ENCODE measurements at places on chromosomes 5 and 9.

DNA sequence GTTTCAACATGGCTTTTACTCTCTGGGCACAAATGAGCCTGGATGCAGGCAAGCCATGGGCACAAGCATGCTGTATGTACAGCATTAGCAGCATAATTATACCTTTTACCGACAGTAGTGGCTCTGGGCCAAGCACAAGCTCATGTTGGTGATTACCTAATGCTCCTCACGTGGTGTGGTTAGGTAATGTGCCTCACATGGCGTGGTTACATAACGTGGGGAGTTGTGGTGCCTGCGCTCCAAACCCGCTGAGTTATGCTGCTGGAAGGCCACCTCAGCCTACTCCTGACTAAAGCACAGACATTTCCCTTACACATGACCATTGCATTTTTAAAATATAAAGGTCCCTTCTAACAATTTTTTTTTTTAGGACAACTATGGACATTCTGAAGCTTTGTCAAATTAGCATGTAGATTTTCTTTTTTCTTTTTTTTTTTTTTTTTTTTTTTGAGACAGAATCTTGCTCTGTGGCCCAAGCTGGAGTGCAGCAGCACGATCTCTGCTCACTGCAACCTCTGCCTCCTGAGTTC lies 794.0 kb downstream of the EFNA5 start:
- no peak for DNase-seq

DNA sequence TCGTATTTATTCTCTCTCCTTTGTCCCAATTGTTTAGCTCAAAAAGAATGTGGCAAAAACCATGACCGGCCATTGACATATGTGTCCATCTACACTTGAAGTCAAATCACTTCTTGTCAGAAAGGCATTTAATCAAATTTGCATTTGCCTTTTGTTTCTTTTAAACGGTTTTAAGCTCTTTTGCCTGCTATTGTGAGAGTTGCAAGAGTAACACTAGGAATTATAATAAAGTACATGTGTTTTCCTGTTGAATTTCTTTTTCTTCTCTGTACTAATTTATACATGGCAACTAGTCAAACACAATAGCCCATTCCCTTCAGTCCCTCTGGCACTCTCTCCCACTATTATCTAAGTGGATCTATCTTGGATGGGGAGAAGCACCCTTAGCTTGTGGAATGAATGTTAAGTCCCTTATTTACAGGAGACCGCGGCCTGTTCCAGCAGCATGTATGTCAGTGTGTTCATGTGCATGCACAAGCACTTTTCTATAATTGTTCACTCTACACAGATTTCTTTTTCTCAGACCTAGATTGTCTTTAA lies 3.2 kb downstream of the ADAMTSL1 start:
- no peak for DNase-seq

DNA sequence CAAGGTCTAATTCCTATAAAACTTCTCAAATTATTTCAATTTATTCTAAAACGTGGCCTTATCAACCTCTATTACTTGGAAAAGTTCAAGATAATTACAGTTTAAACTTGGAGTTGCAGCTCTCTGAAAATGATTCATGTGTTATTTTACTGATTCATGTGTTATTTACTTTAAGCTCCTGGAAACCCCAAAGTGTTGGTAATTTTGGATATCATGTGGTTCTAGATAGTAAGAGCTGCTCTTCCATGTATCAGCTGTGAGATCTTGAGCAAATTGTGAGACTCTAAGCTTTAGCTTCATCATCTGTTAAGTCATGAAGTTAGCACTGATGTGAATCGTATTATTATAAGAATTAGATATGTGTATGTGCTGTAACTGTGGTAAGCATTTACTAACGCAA lies 749.2 kb downstream of the TLE4 start:
- DNase-seq = peak; percentile 10

DNA sequence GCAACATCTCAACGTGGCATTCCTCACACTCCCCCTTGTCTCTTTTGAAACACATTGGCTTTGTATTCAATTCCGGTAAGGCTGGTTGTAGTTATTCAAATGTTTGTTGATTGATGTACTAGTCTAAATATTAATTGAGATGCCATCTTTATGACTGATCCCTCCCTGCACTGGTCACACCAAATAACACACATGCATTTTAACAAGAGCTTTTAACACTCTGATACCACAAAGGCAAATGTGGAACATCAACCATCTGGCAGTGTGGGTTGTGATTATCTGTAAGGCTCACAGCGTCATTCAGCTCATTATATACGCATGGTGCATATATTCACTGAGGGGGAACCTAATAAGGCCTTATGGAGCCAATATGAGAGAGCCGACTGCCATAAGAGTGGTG lies 305.0 kb downstream of the TENT4A start:
- DNase-seq = no peak

GRCh38 chr5:173011566-173011965 lies 28.0 kb downstream of the ATP6V0E1 start:
- no peak for DNase-seq
